ENCODE measurements at places on chromosomes 6 and 20. TPM values are rescaled to one million over a fixed set of nuclear protein-coding genes. Genes with fewer than 3 reads are reported as not detected.
A peak's percentile ranks its signal among the peaks of the same experiment; 100 is the strongest.

Gene RIPPLY2
- total RNA-seq = not detected

- H3K27me3 ChIP-seq = peaks cover 23% of the 10 kb centered on the region
- H3K4me3 ChIP-seq = peak overlapping the region; percentile 45
- H3K27ac ChIP-seq = no peak overlapping the region
- peak; percentile 76 for DNase-seq
Measured at GRCh38 chr6:26331218-26332073, 33.6 kb upstream of the BTN3A2 start.

Gene ZNF451
- 132 TPM for total RNA-seq

DNA sequence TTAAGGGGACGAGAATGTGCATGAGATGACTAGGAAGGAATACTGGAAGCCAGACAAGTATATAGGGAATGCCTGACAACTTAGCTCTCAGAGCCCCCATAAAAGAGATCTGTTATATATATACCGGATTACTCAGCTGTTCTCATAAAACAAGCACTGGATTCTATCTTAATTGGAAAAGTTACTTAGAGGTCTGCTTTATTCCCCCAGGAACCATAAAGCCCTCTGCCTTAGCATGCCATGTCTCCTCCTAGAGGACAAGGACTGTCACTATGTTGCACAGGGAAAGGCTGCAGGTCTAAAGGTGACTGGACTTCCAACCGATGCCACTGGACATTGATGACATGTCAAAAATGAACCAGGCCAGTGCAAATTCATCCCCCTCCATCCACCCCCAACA, 6.4 kb downstream of the EXOC2 start:
- H3K27ac ChIP-seq = no peak overlapping the region
- H3K4me1 ChIP-seq = peaks cover 35% of the 10 kb centered on the region
- H3K36me3 ChIP-seq = peaks cover 20% of the 10 kb centered on the region
- DNase-seq = no peak

Gene FAM50B
- 2.7 TPM for total RNA-seq

GRCh38 chr6:85472744-85473143, 22.9 kb downstream of the NT5E start:
- no peaks in the 10 kb centered on the region for H3K4me1 ChIP-seq
- H3K27ac ChIP-seq = no peak overlapping the region

GRCh38 chr20:49297605-49298530, 20.0 kb upstream of the ZNFX1 start:
- H3K27ac ChIP-seq = no peak overlapping the region
- peaks cover 8% of the 10 kb centered on the region for H3K4me1 ChIP-seq
- no peaks in the 10 kb centered on the region for H3K27me3 ChIP-seq
- H3K4me3 ChIP-seq = no peak overlapping the region
- no peak for DNase-seq

DNA sequence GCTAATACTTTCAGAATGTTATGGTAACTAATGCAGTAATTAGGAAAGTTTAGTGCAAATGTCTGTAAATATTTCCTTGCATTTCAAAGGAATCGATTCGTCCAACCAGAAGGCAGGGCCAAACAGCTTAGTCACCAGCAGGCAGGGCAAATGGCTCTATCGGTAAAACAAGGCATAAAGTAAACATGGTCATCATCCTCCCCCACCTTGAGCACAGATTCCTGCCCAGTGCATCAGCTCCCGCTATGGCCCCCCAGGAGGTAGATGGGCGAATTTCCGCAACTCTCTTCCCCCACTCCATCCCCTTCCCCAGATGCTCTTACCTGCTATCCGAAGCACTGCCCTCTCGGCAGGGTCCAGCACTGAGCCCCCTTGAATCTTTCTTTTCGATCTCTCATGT, 103.8 kb upstream of the BEND6 start:
- peaks cover 13% of the 10 kb centered on the region for H3K4me1 ChIP-seq
- DNase-seq = no peak
- H3K4me3 ChIP-seq = peak overlapping the region; percentile 20
- no peaks in the 10 kb centered on the region for H3K36me3 ChIP-seq

GRCh38 chr6:26272171-26272637, 92.8 kb upstream of the BTN3A2 start:
- H3K4me3 ChIP-seq = peak overlapping the region; percentile 59
- DNase-seq = peak; percentile 23
- H3K27ac ChIP-seq = peak overlapping the region; percentile 84
- no peaks in the 10 kb centered on the region for H3K36me3 ChIP-seq

Gene TNXB
- 9.0 TPM for total RNA-seq

Gene TSPO2
- not detected for total RNA-seq

DNA sequence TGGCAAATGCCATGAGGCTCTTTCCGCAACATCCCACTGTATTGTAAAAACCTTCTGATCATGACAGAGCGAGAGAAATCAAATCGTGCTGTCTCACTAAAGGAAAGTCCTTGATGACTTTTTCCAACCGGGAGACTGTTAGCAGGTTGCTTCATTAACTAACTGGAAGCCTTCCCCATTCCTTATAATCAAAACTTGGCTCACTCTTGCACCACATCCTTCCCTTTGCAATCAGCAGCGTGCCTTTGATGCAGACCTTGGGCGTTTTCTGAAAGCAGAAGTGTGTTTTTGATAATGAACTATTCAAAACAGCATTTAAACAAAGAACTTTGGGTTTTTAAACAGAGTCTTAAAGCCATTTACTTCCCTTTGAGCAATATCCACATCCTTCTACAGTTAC, 96.2 kb upstream of the CNR1 start:
- H3K27me3 ChIP-seq = no peaks in the 10 kb centered on the region
- H3K36me3 ChIP-seq = no peaks in the 10 kb centered on the region
- DNase-seq = no peak
- no peak overlapping the region for H3K27ac ChIP-seq
- H3K4me3 ChIP-seq = no peak overlapping the region

- H3K27ac ChIP-seq = no peak overlapping the region
- H3K36me3 ChIP-seq = peaks cover 80% of the 10 kb centered on the region
- no peak overlapping the region for H3K4me3 ChIP-seq
- DNase-seq = no peak
- H3K27me3 ChIP-seq = no peaks in the 10 kb centered on the region
Measured at GRCh38 chr20:3195590-3196237, 8.8 kb downstream of the DDRGK1 start.

- no peaks in the 10 kb centered on the region for H3K4me1 ChIP-seq
- no peaks in the 10 kb centered on the region for H3K36me3 ChIP-seq
- DNase-seq = no peak
- no peak overlapping the region for H3K4me3 ChIP-seq
- H3K27me3 ChIP-seq = no peaks in the 10 kb centered on the region
Measured at GRCh38 chr20:22374678-22375590, 209.4 kb downstream of the FOXA2 start.

GRCh38 chr6:106750946-106751345, 121.6 kb downstream of the QRSL1 start:
- H3K36me3 ChIP-seq = no peaks in the 10 kb centered on the region
- no peaks in the 10 kb centered on the region for H3K4me1 ChIP-seq
- H3K4me3 ChIP-seq = no peak overlapping the region
- DNase-seq = no peak
- no peaks in the 10 kb centered on the region for H3K27me3 ChIP-seq

Gene MCHR2
- not detected for total RNA-seq

- H3K36me3 ChIP-seq = no peaks in the 10 kb centered on the region
- H3K4me1 ChIP-seq = no peaks in the 10 kb centered on the region
- no peaks in the 10 kb centered on the region for H3K27me3 ChIP-seq
- no peak overlapping the region for H3K27ac ChIP-seq
- no peak overlapping the region for H3K4me3 ChIP-seq
Measured at GRCh38 chr20:14664101-14664500, 326.7 kb upstream of the FLRT3 start.

DNA sequence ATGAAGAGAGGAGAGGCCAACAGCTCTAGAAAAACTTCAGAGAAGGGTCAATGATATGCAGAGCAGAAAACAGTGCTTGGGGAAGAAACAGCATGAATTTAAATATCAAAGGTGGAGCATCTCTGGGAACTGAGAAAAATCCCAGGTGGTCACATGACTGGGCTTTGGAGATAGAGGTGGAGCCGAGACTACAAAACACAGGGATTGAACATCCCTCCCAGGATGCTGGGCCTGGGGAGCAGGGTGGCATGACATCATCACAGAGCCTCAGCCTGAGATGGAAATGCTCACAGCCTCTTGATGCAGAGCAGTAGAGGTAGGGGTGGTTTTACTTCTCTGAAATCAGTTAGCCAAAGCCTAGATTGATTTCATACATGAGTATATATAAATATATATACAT, 529.5 kb downstream of the PRKN start:
- H3K4me1 ChIP-seq = no peaks in the 10 kb centered on the region
- H3K4me3 ChIP-seq = no peak overlapping the region
- DNase-seq = no peak
- H3K36me3 ChIP-seq = no peaks in the 10 kb centered on the region

Gene SIRPD
- total RNA-seq = 0.55 TPM

DNA sequence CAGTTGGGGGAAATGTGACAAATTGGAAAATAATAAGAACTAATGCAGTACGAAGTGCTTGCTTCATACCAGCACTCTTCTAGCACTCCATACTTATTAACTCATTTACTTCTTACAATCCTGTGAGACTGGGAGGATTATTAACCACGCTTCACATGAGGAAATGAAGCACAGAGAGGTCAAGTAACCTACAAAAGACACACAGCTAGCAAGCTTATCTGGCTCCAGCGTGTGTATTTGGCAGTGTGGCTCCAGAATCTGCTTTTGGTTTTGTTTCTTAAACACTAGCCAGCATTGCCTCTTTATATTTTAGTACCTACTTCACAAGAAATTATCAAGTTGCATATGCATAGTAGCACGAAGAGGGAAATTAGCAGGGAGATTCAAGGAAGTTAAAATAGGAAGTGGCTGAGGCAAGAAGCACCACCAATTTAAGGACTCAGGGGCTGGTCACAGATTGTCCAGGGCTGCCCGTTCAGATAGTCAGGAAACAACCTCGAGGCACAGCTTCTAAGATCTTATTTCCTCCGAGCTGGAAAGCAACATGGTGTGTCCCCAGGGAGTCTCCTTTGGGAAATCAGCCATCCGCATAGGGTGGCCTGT, 302.7 kb upstream of the PRDM1 start:
- H3K4me1 ChIP-seq = peaks cover 24% of the 10 kb centered on the region
- no peak overlapping the region for H3K4me3 ChIP-seq
- no peak overlapping the region for H3K27ac ChIP-seq
- H3K36me3 ChIP-seq = no peaks in the 10 kb centered on the region

DNA sequence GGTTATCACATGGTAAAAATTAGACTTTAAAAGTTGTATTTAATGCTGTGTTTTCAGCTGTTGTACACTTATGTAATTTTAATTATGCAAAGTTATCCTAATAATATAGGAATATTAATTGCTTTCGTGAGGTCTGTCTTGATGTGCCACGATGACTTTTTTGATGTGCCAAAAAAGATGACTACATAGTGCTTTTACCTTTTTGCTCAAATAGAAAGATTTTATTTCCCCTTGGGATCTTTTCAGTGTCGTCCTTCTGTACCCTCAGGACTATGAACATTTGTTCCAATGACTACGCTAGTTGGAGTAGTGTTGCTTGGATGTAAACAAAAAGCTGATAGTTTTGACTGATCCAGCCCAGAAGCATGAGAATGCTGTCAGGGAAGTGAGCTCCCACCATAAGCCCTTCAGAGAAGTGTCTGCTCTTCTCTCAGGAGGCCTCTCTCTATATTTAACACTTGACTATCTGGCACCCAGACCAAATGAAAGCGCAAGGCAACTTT, 1.2 kb upstream of the CD164 start:
- peak overlapping the region; percentile 81 for H3K4me3 ChIP-seq
- no peaks in the 10 kb centered on the region for H3K27me3 ChIP-seq
- peaks cover 1% of the 10 kb centered on the region for H3K36me3 ChIP-seq
- peaks cover 18% of the 10 kb centered on the region for H3K4me1 ChIP-seq
- DNase-seq = no peak
- H3K27ac ChIP-seq = peak overlapping the region; percentile 99

Gene SEMG1
- not detected for total RNA-seq

Gene TMC2
- total RNA-seq = not detected

Gene CCDC28A
- 36.9 TPM for total RNA-seq

Gene MYLK4
- total RNA-seq = 1.6 TPM

Gene SLC22A16
- total RNA-seq = not detected

GRCh38 chr6:137352859-137353258, 133.7 kb upstream of the IFNGR1 start:
- no peak for DNase-seq
- no peaks in the 10 kb centered on the region for H3K27me3 ChIP-seq
- no peaks in the 10 kb centered on the region for H3K36me3 ChIP-seq

DNA sequence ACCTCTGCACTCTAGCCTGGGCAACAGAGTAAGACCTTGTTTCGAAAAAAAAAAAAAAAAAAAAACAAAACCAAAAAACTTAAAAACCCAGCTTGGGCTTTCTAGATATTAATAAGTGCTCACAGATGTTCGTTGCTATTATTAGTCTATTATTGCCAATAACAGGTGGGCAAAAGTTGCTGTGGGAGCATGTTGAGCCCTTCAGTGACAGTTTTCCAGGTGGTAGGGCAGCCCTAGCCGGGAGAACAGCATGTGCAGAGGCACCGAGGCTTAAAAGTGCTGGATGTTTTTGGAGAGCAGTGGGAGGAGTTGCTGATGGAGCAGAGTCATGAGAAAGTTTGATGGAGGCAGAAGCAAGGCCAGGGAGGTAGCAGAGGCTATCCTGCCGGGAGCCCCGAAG, 4.4 kb downstream of the PPP1R16B start:
- peaks cover 21% of the 10 kb centered on the region for H3K36me3 ChIP-seq
- H3K27me3 ChIP-seq = no peaks in the 10 kb centered on the region
- no peak overlapping the region for H3K4me3 ChIP-seq
- peaks cover 80% of the 10 kb centered on the region for H3K4me1 ChIP-seq
- DNase-seq = no peak

Gene LINC00237
- not detected for total RNA-seq

Gene SYTL3
- total RNA-seq = 41.2 TPM

Gene KLHDC3
- total RNA-seq = 21.0 TPM

DNA sequence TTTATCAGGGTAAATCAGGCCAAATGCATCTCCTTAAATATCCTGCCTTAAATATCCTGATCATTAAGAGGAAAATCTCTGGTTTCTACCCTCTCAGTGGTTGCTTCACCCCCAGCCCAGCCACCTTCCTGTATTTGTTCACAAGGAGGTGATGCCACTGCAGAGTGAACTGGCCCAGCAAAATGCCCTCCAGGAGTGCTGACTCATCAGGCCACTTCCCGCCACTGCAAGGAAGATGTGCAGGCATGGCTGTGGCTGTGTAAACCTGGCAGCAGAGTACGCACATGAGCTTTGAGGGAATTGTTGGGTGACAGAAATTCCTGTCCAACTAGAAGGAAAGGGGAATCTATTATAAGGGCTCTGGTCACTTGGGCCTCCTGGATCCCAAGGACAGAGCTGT, 13.8 kb downstream of the NQO2 start:
- H3K27me3 ChIP-seq = no peaks in the 10 kb centered on the region
- no peak overlapping the region for H3K27ac ChIP-seq
- H3K36me3 ChIP-seq = peaks cover 62% of the 10 kb centered on the region
- peaks cover 2% of the 10 kb centered on the region for H3K4me1 ChIP-seq

GRCh38 chr20:13294522-13294921, 73.4 kb downstream of the ISM1 start:
- no peaks in the 10 kb centered on the region for H3K4me1 ChIP-seq
- H3K27ac ChIP-seq = no peak overlapping the region
- H3K4me3 ChIP-seq = no peak overlapping the region
- no peaks in the 10 kb centered on the region for H3K36me3 ChIP-seq
- DNase-seq = no peak

- H3K4me3 ChIP-seq = no peak overlapping the region
- no peaks in the 10 kb centered on the region for H3K36me3 ChIP-seq
Measured at GRCh38 chr6:148107911-148108310, 234.7 kb upstream of the SASH1 start.

Data from CD4-positive, alpha-beta T cell (primary cell).